ENCODE measurements at places on chromosomes 6 and 20.

DNA sequence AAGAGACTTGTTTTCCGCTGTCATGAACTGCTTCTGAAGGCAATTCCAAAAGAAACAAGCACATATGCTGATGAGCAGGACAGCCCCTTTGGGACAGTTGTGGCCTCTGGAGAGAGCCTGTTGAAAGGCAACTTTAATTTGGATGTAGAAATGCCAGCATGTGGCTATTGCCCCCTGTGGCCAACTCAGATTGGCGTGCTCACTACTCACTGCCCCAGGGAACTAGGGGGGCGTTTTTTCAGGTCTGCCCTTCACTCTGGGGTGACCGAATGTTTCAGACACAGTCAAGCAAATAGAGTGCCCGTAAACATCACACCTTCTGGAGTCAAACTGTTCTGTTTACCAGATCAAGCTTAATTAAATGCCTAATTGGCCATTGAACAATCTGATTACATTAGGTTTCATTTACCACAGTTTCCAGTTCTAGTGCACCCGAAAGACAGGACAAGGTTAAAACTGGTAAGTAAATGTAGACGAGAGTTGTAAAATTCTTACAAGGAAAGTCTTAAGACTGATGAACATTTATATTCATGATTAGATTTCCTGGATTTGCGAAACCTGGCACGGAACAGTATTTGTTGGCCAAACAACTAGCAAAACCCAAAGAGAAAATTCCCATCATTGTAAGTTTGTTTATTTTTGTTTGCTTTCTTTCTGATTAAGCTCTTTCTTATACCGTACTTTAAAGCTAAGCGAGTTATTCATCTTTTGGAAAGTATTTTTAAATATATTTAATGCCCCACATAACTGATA lies 75.9 kb upstream of the SYNJ2 start:
- DNase-seq, result no peak

- DNase-seq, result no peak
Observed at GRCh38 chr20:61331543-61331942, 79.5 kb downstream of the CDH4 start.

DNA sequence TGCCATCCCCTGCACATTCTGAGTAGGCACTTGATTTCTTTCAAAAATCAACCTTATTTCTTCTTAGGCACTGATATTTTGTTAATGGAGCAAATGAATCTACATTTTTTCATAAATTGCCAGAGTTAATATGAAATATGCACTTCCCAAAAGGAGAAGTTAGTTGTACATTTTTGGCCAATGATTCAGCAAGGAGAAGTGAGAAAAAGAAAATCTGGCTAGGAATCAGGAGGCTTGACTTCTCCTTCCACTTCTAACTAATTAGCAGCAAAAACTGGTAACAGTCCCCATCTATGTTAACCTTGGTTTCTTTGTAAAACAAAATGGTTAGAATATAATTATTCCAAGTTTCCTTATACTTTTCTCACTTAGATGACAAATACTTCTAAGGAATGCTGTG lies 7.0 kb upstream of the DSE start:
- peak; percentile 65 for DNase-seq

DNA sequence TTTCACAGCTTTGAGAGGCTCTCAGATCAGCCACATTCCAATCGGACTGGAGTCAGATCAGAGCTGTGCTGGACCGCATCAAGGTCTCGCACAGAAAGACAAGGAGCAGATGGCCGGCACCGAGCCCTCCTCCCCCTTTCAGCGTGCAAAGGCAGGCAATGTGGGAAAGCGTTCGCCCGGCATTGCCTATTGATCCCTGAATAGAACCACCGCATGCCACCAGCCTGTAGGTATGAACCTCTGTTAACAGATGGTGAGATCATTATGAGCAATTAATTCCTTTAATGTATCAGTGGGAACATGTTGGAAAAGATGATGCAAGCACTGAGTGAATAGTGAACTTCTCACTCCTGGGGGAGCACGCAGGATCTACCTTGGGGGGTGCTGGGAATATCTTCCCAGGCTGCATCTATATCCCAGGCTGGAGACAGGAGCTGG lies 117.5 kb upstream of the ID4 start:
- DNase-seq, result peak; percentile 79

- no peak for DNase-seq
Observed at GRCh38 chr6:109316909-109317308, 65.4 kb downstream of the CD164 start.

DNA sequence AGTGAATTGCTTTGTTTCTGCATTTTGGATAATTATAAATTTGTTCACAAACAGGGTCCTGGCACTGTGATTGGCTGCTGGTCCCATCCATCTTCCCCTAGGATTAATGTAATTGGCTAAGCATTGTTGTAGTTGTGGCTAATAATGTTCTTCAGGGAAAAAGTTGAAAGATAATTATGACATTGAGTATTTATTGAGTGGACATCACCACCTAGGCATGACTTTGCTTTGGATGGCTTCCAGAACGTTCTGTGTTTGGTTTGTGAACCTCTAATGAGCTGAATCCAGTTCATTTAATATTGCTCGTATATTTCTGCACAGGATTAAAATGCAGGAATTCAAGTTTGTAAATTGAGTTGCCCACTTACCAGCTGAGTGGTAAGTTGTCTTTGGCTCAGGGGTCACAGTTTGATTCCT lies 55.1 kb downstream of the ARID1B start:
- DNase-seq, result peak; percentile 58

DNA sequence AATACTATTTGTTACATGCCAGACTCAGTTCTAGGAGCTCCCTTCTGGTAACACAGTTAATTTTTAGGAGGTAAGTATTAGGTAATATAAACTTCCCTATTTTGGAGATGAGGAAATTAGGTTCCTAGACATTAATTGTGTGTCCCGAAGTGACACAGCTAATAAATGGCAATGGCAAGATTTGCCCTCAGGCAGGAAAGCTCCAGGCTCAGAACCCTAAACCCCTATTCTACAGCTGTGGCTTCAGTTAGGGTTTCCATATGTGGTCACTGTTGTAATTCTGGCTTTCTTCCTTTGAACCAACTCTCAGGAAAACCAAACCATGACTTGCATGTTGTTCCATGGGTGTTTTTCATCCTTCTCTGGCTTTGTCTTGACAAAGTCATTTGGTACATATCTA lies 188.2 kb downstream of the PLCB1 start:
- no peak for DNase-seq

GRCh38 chr20:25623225-25623735 lies 534 bp downstream of the NANP start:
- peak; percentile 40 for DNase-seq

- DNase-seq, result peak; percentile 4
Observed at GRCh38 chr20:35661053-35661452, 3.6 kb downstream of the CPNE1 start.

DNA sequence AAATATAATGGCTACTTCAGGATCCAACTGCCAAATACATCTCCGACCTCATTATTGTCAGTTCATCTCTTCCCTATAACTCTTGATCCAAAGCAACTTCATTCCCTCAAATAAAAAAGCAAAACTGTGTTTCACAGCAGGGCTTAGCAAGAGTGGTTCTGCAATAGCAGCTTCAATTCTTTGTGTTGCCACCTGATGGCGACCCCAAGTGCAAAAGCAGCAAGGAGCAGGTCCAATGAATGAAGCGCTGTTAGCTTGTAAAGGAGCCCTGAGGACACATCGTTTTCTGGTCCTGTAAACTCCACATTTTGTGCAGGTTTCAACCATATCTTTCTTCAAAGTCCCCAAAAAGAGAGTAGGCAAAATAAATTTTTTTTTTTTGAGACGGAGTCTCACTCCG lies 19.6 kb downstream of the RTN4IP1 start:
- no peak for DNase-seq

DNA sequence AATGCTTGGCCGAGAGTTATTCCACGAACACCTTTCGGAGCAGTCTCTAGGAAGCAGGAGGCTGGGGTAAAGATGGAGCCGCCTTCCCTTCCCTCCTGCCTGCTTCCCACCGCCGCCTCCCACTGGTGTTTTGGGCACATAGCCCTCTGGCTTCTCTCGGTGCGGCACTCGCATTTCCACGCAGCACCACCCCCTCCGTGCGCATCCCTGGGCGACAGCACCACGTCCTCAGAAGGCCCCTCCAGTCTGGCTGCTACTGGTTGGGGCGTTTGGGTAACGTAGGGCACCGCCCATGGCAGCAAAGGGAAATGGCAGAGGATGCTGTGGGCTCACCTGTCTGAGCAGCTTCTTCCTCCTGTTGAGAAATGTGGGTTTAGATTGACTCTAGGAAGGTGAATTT lies 2.4 kb downstream of the COL20A1 start:
- no peak for DNase-seq

DNA sequence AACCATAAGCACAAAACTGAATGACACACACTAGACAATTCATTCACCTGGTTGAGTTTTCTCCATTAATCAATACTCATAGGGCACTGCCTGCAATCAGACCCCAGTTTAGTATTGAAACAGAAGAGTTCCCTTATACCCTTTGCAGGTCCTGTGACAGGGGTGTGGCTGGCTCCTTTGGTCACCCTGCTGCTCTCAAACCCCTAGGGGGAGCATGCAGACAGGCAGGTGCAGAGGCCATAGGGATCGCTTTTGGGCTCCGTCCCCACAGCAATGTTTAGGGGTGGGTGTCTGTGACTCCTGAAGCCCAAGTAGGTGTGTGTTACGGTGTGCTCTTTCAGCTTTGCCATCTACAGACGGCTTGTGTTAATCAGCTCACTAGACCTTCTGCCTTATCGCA lies 210.4 kb downstream of the CENPW start:
- DNase-seq, result no peak

DNA sequence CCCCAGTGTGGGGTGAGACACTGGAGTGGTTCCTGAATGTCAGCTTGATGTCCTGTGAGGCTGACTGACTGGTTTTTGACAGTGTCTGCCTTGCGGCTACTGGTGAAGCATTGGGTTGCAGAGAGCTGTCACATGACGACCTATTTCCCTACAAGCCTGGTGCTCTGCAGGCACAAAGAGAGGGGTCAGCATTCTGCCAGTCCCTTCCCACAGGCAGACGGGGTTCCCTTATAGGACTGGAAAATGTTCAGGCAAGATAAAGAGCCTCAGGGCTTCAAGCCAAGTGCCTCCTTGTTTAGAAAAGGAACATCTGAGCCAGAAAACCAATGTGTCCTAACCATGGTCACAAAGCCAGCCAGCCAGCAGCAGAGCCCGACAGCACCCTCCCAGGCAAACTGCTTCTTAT lies 11.0 kb downstream of the LY86 start:
- DNase-seq, result no peak

GRCh38 chr20:41347523-41348429 lies 7.2 kb downstream of the LPIN3 start:
- peak; percentile 35 for DNase-seq

- DNase-seq, result no peak
Observed at GRCh38 chr6:158010591-158011477, 29.2 kb downstream of the SYNJ2 start.

DNA sequence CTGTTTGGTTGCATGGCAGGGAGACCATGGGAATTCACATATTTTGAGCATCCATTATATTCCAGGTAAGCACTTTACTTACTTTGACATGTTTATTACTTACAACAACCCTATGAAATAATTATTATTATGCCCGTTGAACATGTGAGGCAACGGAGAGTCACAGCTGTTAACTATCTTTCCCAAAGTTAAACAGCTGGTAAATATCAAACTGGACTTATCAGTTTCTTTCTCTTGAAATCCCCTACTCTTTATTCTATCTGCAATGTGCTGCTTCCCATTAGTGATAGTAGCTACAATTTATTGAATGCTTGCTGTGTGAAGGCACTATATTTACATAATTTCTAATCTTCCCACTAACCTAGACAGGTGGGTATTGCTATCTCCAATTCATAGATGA lies 847.7 kb upstream of the MAP3K7 start:
- no peak for DNase-seq

- no peak for DNase-seq
Observed at GRCh38 chr6:3013901-3014674, 14.4 kb downstream of the NQO2 start.

DNA sequence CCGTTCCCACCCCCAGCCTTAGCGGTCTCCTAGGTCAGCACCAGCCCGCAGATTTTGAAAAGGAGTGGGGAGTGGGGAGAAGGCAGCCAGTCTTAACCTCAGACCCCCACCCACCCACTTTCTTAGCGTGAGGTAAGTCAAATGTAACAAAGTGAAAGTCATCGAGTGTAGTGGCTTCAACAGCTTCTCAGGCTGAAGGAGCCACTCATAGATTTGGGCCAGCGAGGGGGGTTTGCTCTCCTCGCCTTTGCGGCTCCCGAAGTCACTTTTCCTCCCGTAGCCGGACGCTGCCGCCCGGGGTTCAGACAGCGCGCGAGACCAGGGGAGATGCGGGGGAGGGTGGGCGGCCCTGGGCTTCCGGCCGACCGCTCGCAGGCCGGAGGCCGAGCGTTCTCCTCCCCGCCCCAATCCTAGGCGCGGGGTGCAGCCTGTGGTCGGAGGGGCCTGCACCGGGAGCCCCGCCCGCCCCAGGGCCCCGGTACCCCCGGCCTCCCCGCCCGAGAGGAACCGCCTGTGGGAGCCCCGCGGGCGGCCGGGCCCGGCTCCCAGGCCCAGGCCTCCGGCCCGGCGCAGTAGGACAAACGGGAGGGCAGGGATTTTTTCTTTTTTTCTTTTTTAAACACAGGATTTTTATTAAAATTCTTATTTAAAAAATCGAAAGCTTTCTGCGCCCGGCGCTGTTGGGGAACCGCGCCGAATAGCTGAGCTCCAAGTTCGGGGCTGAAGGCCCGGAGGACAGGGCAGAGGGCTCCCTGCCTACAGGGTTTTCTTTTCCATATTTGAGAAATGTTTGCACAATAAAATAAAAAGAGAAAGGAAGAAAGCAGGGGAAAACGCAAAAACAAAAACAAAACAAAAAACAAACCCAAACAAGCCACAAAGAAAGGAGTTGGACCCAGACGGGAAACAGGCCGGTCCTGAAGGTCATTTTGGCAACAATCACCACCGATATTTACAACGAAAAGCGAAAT lies 3.2 kb downstream of the NKX2-2 start:
- peak; percentile 14 for DNase-seq

DNA sequence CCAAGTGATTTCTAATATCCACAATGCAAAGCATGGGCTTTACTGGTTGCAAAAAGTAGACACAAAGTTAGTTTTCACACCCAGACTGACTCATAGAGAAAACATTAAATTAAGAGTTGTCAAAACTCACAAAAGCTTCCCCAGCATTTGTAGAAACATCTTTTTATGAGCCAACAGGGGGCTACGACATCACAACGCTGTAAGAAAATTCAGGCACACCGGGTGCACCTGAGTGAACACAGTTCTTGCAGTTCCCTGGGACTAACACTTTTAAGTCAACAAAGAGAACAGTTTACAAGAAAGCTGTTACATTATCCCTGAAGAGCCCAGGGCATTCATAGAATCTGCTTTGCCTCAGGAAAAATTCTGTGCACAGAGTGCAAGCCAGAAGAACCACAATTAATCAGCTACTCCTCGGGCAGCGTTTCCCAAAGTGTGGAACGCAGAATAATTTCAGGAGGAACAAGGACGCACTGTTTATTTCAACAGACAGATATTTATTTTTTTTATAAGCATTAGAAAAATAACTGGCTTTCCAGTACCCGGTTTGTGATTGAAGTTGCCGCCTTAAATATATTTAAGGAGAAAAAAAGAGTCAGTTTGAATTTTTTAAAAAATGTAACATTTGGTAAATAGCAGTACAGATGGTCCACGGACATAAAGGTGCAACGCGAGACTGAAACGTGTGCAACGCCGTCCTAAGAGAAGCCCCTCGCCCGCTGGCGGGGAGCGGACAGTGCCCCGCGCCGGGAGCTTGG lies 1.2 kb downstream of the NCOA5 start:
- DNase-seq, result peak; percentile 29

All from AG10803 (cell line).